Activated T-helper 1 cell treated with anti-CD3 and anti-CD28 coated beads, Interleukin-2, amount 50 U/mL, for 16 hours (primary cell): ENCODE measurements at places on chromosomes 2 and 18.

DNA sequence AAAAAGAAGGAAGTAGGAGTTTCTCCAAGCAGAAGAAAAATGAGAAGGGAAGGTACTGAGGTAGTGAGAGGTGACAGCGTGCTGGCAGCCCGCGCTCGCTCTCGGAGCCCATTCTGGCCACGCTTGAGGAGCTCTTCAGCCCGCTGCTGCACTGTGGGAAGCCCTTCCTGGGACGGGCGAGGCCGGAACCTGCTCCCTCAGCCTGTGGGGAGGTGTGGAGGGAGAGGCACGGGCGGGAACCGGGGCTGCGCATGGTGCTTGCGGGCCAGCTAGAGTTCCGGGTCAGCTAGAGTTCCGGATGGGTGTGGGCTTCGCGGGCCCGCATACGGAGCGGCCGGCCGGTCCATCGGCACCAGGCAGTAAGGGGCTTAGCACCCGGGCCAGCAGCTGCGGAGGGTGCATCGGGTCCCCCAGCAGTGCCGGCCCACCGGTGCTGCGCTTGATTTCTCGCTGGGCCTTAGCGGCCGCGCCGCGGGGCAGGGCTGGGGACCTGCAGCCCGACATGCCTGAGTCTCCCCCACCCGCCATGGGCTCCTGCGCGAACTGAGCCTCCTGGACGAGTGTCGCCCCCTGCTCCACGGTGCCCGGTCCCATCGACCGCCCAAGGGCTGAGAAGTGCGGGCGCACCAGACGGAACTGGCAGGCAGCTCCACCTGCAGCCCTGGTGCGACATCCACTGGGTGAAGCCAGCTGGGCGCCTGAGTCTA lies 11.1 kb upstream of the CYS1 start:
- no peak for DNase-seq

DNA sequence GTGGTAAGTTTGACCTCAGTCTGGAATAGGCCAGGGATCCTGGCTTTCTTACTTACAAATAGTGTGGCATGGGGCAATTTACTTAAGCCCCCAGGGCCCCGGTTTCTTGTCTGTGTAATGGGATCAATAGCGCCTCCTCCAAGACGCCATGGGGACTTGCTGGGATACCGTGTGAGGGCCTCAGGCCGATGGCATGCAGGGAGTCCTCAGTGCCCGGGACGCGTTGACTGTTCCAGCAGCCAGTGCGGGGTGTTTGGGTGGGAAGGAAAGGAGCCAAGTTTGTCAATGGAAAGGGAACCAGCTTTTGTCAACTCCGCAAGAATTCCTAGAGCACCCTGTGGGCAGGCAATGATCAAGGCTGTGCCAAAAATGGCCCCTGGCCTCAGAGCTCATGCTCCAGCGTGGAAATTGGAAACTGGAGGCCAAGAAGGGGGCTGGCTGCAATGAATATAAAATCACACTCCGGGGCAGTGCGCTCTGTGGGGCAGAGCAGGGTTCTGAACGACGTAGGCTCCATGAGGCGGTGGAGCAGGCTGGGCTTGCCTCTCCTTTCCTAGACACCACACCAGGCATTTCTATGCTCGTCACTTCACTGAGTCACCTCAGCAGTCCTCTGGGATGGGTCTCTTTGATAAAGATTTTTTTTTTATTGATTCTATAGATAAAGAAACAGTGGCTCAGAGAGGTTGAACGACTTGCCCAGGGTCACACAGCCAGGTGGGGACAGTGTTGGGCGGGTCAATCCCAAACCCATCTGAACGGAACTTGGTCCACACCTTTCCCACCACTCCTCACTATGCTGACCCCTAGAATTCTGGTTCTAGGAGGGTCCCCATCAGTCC lies 56.7 kb upstream of the ASAP2 start:
- DNase-seq, result no peak

- DNase-seq, result no peak
These were observed 59.1 kb downstream of the MBP start for GRCh38 chr18:77073336-77074093.

- no peak for DNase-seq
These were observed 57.8 kb upstream of the CTAGE1 start for GRCh38 chr18:22475426-22476100.

DNA sequence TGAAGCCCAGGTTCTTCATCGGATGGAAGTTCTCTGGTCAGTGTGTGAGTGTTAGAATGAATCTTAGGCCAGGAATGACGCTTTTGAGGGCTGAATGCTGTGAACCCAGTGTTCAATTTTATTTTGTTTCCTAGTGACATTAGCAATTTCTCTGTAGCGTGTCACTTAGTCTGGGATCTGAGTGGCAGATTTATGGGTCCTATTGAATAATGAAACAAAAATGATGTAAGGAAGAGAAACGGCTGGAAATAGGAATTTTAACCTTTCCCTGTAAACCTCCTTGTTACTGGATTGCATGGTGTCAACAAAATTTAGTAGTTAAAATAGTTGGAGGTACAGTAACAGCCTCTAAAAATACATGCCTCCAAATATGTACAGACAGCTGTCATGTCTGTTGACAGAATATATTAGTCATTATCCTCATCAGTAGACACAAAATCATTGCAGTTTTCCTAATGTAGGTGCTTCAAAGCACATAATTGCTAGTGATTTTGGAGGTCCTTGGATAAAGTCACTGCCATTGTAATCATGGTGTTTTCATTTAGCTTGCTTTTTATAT lies 223.8 kb upstream of the SPRED2 start:
- DNase-seq, result no peak

DNA sequence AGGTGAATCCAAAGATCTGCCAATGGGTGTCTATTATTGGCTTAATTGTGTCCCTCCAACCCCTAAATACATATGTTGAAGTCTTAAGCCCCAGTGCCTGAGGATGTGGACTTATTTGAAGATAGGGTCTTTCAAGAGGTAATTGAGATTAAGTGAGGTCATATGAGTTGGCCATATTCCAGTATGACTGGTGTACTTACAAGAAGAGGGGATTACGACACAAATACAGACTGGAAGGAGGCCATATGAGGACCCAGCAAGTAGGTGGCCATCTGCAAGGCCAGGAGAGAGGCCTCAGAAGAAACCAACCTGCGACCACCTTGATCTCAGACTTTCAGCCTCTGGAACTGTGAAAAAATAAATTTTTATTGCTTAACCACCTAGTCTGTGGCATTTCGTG lies 121.1 kb upstream of the FN1 start:
- DNase-seq, result no peak

GRCh38 chr2:198525211-198525969 lies 721.0 kb downstream of the PLCL1 start:
- no peak for DNase-seq

GRCh38 chr2:237319887-237320286 lies 94.1 kb downstream of the COL6A3 start:
- DNase-seq, result no peak

DNA sequence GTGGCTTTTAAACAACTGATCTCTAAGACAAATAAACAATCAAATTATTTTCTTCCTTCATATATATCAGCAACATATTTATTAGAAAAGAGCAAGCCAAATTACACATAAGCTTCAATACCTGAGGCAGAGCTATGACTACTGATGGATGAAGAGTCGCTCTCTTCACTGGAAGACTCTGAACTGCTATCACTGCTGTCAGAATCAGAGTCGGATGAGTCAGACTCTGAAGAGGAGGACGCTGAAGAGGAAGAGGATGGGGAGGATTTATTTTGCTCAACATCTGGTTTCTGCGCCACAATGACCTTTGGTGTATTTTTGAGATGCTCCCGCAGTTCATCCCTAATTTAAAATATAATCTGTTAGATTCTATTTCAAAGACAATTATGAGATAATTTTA lies 56.7 kb downstream of the CWC22 start:
- DNase-seq, result no peak

DNA sequence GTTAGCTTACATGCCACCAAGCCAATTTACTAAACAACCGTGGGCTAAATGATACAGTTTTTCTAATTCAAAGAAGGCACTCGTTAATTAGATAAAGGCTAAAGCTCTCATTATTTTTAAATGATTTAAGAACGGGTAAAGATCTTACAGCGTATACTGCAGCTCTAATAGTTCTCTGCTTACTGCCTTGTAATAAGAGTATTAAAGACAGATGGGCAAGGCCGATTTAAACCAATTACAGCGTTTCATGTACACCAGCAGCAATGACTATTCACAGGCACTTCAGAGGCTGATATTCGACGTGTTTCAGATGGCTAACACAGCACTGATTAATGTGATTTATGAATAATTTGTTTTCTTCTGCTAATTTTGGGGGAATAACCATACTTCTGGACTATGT lies 259.3 kb downstream of the ZNF407 start:
- no peak for DNase-seq

GRCh38 chr2:172021955-172022354 lies 22.2 kb downstream of the METAP1D start:
- DNase-seq, result no peak

DNA sequence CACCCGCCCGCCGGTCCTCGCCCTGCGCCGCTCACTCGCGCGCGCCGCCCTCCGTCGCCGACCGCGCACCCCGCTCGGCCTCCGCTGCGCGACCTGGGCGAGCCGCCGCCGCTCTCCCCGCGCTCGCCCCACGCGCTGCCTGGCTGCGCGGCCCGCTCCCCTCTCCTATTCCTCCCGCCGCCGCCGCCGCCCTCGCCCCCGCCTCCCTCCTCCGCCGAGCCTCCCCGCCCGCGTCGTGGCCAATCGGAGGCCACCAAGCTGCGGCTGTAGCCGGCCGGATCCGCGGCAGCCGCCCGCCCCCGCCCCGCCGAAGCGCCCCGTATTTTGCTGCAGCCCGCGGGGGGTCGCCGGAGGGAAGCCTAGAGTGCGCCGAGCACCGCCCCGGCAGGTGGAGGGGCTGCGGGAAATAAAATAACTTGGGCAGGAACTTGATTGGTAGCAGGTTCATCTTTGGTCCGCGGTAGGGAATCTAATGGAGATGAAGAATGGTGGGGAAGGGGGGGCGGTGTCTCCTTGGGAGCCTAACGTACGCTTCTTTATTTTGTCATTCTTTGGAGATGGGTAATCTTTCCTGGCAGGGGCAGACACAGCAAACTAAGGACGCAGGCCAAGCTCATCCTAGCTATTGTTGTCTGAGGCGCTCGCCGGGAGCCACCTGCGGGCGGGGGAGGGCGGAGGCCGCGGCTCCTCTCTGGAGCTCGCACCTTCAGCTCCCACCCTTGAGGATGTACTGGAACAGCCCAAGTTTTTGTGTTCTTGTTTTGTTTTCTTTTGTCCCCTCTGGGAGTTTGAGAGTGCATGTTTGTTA lies 1.1 kb upstream of the CDH2 start:
- no peak for DNase-seq

DNA sequence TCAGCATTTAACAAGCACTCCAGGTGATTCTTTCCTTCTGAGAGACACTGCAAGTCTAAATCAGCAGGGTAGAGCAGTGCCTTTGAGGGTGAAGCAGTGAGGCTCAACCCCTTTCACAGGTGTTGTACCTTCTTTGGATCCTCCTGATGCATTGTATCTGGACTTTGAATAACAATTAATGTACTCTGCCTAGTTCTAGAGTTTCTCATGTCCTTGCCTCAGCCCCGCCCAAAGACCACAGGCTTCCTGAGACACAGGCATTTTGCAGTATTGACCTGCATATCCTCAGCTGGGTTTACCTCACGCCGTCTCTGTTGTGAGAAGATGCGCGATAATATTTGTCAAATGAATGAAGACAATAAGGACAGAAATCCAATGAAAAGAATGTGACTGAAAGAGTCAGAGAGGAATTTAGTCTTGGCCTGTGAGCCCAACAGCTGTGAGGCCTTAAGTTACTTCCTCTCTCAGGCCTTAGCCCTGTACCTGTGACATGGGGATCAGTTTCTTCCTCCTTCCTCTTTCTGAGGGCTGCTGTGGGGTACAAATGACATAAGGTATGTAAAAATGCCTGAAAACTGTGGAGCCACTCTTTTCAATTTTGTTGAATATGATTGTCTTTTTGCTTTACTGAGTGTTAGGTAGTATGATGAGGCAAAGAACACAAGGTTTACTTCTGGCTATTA lies 43.7 kb downstream of the WIPF1 start:
- DNase-seq, result no peak

DNA sequence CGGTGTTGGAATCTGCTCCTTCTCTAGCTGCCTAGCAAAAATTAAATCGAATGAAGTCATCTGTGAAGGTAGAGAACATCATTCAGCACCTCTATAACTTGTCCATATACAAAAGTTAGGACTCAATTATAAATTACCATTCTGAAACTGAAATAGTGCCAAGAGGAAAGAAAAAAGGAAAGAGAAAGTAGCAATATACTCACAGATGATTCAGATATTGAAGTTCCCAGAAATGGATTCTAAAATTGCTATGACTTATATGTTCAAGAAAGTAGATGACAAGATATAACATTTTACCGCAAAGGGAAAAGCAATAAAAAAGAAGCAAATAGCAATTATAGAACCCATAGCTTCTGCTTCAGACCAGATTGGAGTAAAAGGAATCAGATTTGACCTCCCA lies 333.6 kb upstream of the GYPC start:
- no peak for DNase-seq

- DNase-seq, result no peak
These were observed 469.4 kb upstream of the SMIM21 start for GRCh38 chr18:75896865-75897264.

GRCh38 chr2:46365913-46366667 lies 68.9 kb downstream of the EPAS1 start:
- no peak for DNase-seq

DNA sequence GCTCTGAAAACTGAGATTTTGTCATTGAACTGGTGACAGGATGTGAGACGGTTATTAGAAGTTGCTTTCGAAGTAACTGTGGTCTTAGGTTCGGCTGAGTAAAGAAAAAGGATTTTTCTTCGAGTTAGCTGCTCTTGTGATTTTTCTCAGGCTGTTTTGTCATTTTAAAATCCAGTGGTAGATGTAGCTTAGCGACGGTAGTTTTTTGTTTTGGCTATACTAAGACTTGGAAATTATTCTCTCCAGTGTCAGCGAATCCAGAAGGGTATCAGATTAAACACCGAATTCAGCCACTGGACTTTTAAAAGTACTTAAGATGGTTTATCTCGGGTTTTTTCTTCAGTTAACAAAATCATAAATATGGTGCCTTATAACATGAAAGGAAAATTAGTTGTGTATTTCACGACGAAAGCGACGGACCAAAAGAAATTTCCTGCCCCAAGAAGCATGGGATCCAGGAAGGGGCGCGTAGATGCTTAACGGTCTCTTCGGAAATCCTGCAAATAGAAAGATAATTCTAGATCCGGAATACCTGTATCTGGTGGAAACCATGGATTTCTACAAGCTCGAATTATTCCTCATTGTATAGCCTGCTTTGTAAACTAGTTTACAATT lies 1.2 kb downstream of the SFT2D3 start:
- DNase-seq, result no peak

- no peak for DNase-seq
These were observed 2.5 kb downstream of the HTRA2 start for GRCh38 chr2:74532222-74532621.

- DNase-seq, result no peak
These were observed 36.0 kb downstream of the SULT1C2 start for GRCh38 chr2:108324531-108325255.
